ENCODE measurements at places on chromosomes 3 and 15.
A peak's percentile ranks its signal among the peaks of the same experiment; 100 is the strongest.

DNA sequence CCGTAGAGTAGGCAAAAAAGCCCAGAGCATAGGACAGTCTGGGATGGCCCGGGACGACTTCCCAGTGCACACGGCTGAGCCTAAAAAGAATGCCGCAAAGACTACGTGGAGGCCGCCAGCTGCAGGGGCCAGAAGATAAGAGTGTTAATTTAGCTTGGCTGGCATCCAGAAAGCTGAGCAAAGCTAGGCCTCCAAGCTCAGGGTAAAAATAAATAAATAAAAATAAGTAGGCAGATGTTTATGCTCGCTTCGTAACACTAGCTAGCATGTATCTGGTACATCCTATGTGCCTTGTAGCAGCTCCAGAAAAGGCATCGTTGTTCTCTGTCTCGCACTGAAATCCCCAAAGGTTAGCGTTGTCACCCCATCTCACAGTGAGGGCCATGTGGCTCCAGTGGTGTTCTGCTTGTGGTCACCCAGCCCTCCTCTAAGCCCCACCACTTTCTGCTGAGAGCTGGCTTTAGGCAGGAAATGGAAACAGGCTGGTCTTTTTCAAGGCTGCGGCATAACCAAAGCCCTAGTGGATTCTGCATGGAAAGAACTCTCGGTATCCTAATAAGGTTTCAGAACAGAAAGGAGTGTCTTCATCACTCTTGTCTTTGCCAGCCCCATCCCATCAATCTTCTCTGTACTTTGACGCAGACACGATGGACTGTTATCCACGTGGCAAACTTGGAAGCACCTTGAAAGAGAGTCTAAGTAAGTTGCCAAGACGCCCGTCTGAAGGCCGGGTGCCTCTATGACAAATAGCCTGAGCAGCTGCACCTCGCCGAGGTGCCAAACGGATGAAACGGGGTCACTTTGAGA, 58.1 kb upstream of the MEF2A start:
- peak; percentile 63 for DNase-seq

DNA sequence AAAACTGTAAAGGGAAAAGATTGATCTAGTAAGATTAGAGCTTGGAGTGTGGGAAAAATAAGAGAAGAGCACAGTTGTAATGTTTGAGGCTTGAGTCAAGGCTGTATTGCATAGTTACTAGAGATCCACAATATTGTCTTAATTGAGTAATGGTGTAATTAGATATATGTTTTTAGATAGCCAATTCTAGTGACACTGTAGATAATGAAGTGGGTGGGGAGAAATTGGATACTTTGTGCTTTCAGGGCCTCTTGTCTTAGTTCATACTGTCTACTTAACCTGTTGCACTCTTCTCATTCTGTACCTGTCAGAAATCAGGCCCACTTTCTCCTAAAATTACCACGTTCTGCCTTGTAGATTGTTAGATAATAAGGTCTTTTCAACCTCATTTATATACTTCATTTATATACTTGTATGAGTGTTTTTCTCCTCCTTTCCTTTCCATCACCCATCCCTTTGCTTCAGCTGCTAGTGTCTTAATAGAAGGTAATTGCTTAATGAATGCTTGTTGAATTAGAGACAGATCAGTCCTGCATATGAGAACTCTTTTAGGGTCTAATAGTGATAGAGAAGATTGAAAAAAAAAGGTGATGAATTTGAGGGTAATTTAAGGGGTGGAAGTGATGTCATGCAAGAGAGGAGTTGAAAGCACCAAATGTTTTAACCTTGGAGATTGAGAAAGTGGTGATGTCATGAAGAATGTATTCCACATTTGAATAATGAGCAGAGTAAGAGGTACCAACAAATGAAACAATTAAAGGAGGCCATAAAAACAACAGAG, 32.0 kb downstream of the PIK3CA start:
- peak; percentile 54 for DNase-seq

DNA sequence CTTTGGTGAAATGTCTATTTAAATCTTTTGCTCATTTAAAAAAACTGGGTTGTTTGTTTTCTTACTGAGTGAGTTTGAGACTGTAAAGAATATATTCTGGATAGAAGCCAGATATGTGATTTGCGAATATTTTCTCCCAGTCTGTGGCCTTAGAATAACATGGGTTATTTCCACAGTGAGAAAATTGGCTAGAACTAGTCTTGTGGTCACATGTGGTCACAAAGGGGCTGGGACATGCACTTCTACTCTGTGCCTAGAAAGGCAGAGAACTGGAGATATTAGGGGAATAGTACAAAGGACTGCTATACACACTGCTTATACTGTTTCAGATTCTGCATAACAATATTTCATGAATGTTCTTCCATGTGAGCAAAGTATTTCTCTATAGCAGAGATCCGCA, 79.9 kb upstream of the RGMA start:
- no peak for DNase-seq

DNA sequence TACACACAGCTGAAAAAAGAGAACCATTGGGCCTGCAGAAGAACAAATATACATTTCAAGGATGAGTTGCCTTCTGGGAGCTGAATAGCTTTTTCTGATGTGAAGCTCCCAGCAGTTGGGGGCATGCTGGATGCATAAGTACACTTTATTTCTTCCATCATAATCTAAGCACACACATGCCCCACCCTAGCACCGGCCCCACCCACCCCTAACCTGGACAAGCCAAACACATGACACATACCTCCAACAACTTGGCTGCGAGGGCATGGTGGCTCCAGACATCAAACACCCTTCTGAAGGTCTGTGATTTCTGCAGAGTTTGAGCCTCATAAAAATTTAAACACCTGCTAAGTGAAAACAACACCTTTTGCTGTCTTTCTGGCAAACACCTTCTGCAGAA, 307.2 kb upstream of the TRIM42 start:
- no peak for DNase-seq

- no peak for DNase-seq
Measured at GRCh38 chr3:4552811-4553210, 59.7 kb downstream of the ITPR1 start.

GRCh38 chr3:9339761-9340471, 22.9 kb upstream of the THUMPD3 start:
- peak; percentile 37 for DNase-seq

DNA sequence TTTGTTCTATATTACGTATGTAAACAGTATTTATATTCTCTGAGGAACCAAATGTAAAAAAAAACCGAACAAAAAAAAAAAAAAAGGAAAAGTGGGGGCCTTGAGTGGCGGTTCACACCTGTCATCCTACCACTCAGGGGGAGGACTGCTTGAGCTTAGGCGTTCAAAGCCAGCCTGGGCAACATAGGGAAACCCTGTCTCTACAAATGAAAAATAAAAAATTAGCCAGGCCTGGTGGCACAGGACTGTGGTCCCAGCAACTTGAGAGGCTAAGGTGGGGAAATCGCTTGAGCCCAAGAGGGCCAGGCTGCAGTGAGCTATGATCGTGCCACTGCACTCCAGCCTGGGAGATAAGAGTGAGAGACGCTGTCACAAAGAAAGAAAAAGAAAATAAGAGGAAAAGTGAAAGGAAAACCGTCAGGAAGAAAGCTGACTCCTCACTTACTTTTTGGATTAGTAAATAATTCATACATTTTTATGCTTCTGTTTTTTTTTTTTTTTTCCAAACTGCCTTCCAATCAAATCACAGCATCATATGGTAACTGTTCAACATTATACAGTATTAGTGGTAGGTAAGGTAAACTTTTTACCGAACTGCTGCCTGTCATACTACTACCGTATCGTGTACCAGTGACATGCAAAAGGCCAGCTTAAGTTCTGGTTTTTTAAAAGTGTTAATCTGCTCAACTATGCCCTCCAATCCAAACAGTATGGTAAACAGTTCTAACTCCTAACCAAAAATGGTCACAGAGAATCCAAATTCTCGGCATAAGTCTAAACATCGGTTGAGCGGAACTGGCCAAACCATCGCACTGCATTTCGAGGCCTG, 1.2 kb downstream of the PHC3 start:
- DNase-seq, result peak; percentile 46

DNA sequence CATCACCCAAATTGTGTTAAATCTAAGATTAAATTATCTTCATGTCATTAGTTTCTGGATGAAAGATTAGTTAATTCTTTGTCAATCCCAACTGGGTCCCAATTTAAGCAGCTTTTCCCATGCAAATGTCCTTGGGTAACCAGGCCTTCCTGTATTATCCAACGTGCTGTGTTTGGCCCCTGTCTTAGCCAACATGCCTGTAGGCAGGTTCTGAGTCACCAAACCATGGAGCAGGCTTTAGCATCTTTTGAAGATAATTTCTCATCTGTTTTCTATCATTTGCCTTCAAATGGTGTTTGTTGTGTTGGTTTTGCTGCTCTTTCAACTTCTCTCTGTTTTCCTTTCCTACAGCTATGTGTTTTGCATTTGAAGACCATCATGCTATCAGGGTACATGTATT, 216.2 kb downstream of the ITPR1 start:
- DNase-seq, result peak; percentile 85

GRCh38 chr3:152241142-152242017, 27.3 kb upstream of the MBNL1 start:
- DNase-seq, result no peak

DNA sequence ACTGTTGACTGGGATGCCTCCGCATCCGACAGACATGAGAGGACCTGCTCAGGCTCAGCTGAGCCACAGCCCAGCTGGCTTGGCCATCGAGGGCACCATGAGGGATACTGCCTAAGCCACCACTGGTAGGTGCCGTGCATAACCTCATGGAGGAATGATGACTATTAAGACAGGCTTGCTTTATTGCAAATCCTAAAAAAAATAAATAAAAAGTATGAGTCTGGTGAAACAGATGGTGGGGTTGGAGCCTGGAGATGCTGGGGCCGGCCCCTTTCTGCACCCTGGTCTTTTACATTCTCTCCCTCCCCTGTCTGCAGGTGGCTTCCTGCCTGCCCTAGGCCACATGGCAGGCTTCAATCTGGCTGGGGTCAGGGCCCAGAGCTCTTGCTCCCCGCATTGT, 24.0 kb upstream of the RAD18 start:
- no peak for DNase-seq

- DNase-seq, result no peak
Measured at GRCh38 chr3:190362258-190362657, 25.7 kb upstream of the CLDN16 start.

DNA sequence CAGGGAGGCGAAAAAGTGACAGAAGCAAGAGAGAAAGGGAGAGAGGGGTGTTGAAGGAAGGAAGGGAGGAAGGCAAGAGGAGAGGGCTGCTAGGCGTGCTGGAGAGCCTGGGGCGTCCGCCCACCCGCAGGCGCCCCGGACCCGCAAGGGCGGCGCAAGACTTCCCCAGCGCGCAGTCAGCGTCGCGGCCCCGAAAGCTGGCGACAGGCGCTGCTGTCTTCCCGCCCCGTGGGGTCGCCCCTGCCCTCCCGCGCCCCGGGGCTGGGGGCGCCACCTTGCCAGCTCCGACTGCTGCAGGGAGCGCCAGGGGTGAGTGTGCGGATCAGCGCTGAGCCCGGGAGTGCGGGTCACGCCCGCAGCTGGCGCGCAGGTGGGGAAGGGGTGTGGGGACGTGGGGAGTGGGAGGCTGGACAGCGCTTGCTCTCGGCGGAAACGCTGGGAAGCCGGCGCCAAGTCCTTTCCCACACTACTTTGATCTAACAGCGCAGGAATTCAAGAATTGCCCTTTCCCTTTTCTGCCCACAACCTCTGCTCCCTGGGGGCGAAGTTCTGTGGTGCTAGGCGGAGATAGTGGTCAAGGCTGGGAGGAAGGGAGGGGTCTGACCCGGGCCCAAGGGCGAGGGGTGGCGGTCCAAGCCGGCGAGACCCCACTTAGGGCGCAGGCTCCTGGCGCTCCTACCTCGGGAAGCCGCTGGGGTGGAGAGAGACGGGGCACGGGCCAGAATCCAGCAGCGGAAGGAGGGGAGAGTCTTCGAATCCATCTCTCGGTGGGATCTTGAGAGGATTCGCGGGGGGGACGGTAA, 266.1 kb downstream of the CGGBP1 start:
- DNase-seq, result peak; percentile 39

DNA sequence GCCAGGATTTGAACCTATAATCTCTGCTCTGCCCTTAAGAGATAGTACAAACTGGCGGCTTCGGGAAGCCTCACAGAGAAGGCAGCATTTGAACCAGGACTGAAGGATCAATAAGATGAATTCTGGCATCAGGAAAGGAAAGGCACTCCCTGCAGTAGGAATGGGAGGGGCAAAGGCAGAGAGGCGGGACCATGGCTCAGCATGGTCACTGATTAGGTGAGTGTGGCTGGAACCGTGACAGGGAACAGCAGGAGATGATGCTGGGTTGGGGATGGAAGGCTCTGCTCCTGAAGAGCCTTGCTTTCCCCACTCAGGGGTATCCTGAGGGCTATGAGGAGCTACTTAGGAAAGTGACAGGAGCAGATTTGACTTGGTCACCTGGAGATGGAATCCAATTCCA, 158.5 kb downstream of the FEZF2 start:
- DNase-seq, result no peak

GRCh38 chr15:56948000-56948763, 29.7 kb downstream of the TCF12 start:
- DNase-seq, result no peak

DNA sequence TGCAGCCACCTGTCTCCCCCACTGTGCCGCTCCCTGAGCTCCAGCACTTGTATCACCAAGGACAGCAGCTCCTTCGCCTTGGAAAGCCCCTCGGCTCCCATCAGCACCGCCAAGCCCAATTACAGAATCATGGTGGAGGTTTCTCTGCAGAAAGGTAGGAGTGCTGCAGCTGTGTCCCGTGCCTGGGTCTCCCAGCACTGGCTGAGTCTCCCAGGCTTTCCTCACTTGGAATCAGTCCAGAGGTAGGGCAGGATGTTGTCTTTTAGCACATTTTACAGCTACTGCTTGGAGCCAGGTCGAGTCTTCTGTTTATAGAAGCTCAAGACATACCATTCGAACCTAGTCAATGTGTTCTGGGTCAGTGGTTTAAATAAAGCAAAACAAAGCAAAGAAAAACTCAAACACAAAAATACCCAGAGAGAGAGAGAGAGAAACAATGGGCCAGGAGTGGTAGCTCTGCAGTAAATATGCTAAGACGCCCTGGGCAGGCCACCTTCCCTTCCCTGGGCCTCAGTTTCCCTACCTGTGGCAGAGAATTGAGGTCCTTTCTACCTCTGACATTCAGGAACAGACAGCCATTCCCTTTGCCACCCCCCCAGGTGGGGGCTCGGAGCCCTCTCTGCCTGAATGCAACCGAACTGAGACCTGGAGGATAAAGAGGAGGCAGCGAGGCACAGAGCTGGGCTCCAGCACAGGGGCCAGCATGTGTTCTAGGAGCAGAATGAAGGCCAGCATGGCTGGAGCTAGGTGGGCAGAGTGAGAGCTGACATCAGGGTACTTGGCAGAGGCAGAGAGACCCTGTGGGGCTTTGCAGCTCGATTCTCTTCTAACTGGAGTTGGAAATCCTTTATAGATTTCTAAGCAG, 44.1 kb downstream of the STARD5 start:
- no peak for DNase-seq

- no peak for DNase-seq
Measured at GRCh38 chr3:128372707-128373533, 93.8 kb downstream of the DNAJB8 start.

Measured in GM23248 (cell line).